ENCODE measurements at places on chromosomes 1 and 21. TPM values are rescaled to one million over a fixed set of nuclear protein-coding genes. Genes with fewer than 3 reads are reported as not detected.

The SPTA1 gene
- total RNA-seq, result 0.17 TPM

The TRIM46 gene
- total RNA-seq, result 4.0 TPM

The RIMS3 gene
- 0.33 TPM for total RNA-seq

The UBAP2L gene
- 37.5 TPM for total RNA-seq

The KIAA0040 gene
- total RNA-seq, result under 0.01 TPM

The EYA3 gene
- 11.3 TPM for total RNA-seq

The ALPL gene
- 1.5 TPM for total RNA-seq

The OR2T12 gene
- total RNA-seq, result not detected

The TNFRSF4 gene
- total RNA-seq, result under 0.01 TPM

The KCNK1 gene
- 2.6 TPM for total RNA-seq

The SORT1 gene
- 37.5 TPM for total RNA-seq

The ADAMTS5 gene
- 3.9 TPM for total RNA-seq

The VHLL gene
- total RNA-seq, result not detected

The TMEM50B gene
- total RNA-seq, result 24.4 TPM

The VANGL1 gene
- total RNA-seq, result 8.1 TPM

The ALX3 gene
- total RNA-seq, result not detected

The TAS1R3 gene
- total RNA-seq, result 0.26 TPM

The ZNF683 gene
- total RNA-seq, result not detected

The EBNA1BP2 gene
- total RNA-seq, result 39.1 TPM

The NGF gene
- total RNA-seq, result 8.5 TPM

The GJA9 gene
- total RNA-seq, result not detected

The ANGPTL3 gene
- total RNA-seq, result not detected

The SLC44A5 gene
- total RNA-seq, result under 0.01 TPM

The FCGR3B gene
- total RNA-seq, result not detected

The TMEM269 gene
- not detected for total RNA-seq

The LCE1D gene
- total RNA-seq, result not detected

The CHRM3 gene
- under 0.01 TPM for total RNA-seq

The OTUD7B gene
- 17.3 TPM for total RNA-seq

The TYW3 gene
- total RNA-seq, result 15.9 TPM

The THAP3 gene
- total RNA-seq, result 35.5 TPM

The KDF1 gene
- total RNA-seq, result not detected

The C1orf185 gene
- not detected for total RNA-seq

The FH gene
- 102 TPM for total RNA-seq

The ZP4 gene
- not detected for total RNA-seq

The CFHR4 gene
- total RNA-seq, result not detected

The OPTC gene
- not detected for total RNA-seq

The SMCP gene
- total RNA-seq, result 0.17 TPM

The LCK gene
- not detected for total RNA-seq

The DAB1 gene
- total RNA-seq, result 0.17 TPM

The MTARC1 gene
- total RNA-seq, result 9.6 TPM

The CSF3R gene
- total RNA-seq, result under 0.01 TPM
